IPS DF 19.7 (cell line): ENCODE measurements at places on chromosomes 1 and 21.

DNA sequence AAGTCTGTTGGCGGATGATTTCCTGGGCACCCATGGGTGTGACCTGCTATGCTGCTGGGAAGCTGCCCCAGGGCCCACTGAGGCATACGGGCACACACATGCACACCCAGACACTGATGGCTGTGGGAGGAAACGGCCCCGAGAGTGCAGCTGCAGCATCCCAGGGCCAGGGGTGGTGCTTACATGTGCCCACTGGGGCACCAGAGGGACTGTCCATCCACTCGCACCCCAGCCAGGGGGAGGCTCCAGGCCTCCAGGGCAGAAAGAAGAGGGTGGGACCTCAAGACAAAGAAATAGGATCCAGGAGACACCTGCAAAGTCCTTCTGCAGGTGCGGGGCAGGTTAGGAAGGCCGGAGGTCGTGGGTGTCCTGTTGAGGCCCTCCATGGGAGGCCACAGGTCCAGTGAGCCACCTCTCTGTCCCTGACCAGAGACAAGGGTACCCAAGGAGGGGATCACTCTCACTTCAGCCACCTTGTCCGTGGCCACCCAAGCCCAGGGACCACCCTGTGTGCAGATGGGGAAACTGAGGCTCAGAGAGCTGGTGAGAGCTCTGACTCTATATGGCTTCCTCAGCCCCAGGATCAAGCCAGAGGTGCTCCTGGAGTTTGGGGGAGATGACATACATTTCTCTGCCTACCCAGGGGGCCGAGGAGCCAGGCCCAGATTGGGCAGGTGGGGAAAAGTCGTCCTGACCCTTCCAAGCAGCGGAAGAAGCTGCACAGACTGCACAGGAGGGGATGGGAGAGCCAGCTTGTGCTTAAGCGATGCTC lies 57.1 kb downstream of the WNT9A start:
- no peak for DNase-seq

DNA sequence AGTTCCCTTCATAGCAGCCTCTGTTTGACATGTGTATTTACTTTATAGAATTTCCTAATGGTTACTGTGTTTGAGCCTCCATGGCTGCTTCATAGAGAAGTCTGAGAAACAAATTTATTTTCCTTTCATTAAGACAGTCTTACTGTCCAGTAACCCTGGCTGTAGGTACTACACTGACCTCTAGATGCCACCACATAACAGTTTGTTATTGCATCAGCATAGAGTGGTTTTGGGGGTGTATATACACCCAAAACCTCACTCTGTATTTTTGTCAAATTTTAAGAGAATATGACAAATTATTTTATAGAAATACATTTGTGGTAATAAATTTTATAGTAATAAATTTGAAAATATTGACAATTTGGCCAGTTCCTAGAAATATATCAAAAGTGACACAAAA lies 57.3 kb downstream of the OBSCN start:
- no peak for DNase-seq

DNA sequence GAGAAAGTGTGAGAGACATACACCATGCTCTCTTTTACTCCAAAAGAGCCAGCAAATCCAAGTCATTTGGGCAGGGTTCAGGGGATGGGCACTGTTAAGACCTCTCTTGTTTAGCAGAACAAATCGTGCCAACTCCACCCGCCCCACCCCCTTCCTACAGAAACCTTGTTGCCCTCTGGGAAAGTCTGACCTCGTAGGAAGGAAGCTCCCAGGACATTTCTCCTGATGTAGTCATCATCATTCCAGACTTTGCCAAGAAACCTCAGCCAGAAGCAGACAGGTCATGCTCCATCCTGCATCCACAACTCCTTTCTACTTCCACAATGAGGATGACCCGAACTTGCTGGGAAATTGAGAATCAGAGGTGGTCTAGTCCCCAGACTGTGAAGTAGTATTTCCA lies 57.7 kb downstream of the UBE2T start:
- no peak for DNase-seq

GRCh38 chr1:151002051-151002450 lies 4.7 kb downstream of the MINDY1 start:
- no peak for DNase-seq

DNA sequence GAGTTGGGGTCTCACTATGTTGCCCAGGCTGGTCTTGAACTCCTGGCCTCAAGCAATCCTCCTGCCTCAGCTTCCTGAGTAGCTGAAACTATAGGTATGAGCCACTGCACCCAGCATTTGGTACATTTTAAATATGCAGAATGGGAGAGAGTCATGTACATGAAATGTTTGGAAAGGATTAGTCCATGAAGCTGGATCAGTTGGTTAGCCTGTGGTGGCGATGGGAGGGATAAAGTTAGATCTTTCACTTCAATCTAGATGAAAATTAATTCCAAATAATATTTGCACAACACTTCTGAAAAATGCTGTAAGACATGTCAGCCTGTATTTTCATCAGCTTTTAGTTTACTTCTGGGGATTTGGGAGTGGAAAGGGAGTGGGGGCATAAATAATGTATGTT lies 188.9 kb downstream of the HUNK start:
- no peak for DNase-seq
